Stimulated activated CD8-positive, alpha-beta memory T cell treated with anti-CD3 and anti-CD28 coated beads, Interleukin-15, amount 100 ng/mL, for 4 hours (primary cell): ENCODE measurements at places on chromosomes 1 and 21.

- DNase-seq = no peak
Observed at GRCh38 chr21:41250519-41250918, 66.1 kb upstream of the FAM3B start.

DNA sequence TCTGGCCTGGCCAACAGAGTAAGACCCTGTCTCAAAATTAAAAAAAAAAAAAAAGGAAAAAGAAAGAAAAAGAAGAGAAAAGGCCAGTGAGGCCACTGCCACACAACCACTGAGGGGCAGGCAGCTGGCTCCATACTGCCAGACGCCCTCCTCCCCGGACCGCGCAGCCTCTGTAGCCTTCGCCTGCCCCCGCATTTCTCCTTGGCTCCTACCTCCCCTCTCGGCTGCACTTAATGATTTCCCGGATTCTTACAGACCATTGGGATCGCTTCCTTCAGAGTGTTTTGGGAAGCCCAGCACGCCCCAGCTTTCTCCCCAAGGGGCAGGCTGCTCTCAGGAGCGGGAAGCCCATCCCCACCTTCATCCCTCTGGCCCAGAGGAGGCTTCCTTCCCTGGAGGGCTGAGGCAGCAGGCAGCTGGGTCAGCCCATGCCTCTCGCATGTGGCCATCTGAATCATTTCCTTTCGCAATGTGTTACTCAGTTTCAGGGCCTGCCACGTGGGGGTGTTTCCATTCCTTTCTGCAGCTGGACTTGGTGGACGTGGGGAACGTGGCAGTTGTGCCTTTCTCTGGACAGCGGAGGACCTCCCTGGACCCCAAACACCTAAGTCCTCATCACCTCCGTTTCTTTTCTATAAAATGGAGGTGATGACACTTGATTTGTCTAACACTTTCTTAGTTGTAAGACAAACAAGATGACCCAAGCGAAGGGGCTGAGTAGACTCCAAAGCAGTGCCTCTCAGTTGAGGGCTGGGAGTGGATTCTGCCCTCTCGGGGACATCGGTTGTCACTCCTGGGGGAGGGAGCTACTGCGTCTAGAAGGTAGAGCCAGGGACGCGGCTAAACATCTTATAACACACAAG lies 2.3 kb downstream of the SLC2A5 start:
- no peak for DNase-seq

DNA sequence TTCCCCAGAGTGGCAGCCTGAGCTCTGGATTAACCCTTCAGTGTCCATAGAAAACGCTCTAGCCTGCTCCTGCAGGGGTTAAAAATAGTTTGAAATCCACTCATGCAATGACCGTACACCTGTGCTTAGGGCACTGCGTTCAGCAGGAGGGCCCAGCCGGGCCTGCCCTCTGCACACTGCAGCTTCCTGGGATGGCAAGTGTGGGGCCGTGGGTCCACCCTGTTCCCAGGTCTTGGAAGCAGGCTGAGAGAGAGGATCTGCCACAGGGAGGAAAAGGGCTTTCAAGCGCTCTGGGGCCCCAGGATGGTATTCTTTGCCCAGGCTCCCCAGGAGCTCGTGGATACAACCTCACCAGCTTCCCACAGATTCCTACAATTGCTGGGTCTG lies 1.5 kb upstream of the S100B start:
- DNase-seq = no peak

GRCh38 chr21:31358158-31358557 lies 14.1 kb upstream of the TIAM1 start:
- DNase-seq = no peak

DNA sequence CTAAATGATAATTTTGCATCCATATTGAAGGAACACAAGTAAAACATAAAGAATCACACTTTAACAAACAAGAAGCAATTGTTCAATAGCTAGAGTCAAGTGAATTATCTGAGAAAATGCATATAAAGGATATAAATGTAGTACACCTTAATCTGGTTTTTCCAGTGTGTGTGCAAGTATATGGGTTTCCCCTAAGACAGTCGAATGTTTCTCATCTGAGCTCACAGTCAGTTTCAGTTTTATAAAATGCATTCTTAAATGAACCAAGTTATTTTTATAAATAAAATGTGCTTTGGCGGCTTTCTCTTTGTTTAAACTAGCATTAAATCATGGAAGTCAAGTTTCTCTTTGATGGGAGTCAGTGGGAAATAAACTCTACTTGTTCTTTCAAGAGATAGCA lies 125.9 kb downstream of the PTPRC start:
- no peak for DNase-seq

DNA sequence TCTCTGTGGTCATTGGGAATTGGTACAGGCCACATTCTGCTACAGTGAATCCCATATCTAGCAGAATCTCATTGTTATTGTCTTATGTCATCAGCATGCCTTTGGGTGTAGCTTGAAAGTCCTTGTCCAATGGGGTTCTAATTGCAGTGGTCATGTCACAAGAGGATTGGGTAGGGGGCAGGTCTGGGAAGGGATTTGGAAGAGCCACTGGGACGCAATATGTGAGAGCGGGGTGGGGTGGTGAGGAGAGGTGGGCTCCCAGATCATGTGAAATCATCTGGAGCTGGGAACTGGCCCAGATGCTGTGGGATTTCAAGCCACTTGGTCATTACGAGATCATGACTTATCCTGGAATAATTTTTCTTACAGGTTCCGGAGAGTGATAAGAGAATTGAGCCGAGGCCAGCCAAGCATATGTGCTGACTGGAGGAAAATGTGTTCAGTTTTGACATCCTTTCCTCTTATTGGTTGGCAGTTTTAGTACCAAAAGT lies 16.3 kb downstream of the CNIH3 start:
- DNase-seq = no peak

GRCh38 chr1:205279986-205280385 lies 41.6 kb downstream of the NUAK2 start:
- no peak for DNase-seq
